ENCODE measurements at places on chromosomes 12 and 14. TPM values are rescaled to one million over a fixed set of nuclear protein-coding genes. Genes with fewer than 3 reads are reported as not detected.

CCDC177 gene
- total RNA-seq: not detected

C12orf54 gene
- total RNA-seq: not detected

IL31 gene
- total RNA-seq: not detected

TSPAN11 gene
- total RNA-seq: 4.6 TPM

SOX5 gene
- 3.9 TPM for total RNA-seq

MYO1H gene
- total RNA-seq: 0.20 TPM

GPR84 gene
- total RNA-seq: not detected

RNASE7 gene
- not detected for total RNA-seq

C12orf43 gene
- 14.4 TPM for total RNA-seq

DNA sequence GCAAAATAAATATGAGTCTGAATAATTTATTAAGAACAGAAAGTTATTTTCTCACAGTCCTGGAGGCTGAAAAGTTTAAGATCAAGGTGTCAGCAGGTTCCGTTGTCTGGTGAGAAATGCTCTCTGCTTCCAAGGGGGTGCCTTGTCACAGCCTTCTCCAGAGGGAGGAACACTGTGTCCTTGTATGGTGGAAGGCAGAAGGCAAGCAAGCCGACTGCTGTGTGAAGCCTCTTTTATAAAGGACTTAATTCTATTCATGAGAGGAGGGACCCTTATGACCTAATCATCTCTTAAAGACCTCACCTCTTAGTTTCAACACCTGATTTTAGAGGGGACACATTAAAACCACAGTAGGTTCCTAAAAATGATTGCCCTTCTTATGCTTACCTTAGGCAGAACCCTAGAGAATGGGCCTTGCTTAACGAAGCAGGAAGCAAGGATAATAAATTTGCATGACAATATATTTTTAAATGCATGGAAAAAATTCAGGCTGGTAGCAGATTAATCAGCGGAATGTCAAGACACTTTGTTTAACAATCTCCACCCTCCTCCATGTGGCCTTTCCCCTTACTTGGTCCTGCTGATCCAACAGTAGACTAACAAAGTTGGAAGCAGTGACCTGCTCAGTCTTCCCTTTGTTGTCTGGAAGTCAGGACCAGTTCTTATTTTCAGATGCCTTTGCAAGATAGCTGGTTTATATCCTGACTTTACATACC lies 154.9 kb downstream of the DYRK2 start:
- no peak for DNase-seq

DNA sequence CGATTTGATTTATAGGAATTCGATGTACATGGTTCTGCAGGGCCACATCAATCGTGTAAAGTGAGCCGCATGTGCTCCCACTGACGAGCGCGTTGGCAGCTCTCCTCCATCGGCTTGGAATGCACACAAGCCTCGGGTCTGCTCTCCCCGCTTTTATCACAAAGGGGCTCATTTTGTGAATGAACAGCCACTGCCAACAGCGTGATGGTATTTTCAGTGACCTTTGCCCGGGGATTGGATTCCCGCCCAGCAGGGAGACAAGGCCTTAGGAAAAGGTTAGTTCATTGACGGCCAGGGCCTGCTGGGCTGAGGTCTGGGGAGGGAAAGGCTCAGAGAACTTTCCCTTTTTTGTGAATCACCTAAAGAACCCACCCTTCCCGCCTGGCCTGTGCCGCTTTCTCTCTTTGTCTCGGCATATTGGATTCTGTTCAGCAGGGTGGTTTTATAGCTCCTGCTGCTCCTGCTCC lies 232.1 kb downstream of the MSRB3 start:
- no peak for DNase-seq

DNA sequence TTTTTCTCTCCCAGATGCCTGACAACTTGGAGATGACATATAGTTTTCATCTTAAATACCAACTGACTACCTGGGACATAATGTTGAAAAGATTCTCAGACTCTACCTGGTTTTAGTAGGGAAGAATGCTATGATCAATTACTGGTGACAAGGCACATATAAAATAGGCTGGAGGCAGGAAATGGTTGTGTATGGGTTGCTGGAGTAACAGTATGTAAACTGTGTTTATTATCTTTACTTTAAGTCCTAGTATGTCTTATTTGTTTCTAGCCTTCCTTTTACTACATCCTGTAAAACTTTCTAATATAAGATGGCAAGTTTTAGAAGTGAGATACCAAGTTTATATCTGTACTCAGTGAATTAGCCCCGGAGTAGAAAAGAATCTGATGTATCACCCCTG lies 98.1 kb downstream of the NUBPL start:
- no peak for DNase-seq

DNA sequence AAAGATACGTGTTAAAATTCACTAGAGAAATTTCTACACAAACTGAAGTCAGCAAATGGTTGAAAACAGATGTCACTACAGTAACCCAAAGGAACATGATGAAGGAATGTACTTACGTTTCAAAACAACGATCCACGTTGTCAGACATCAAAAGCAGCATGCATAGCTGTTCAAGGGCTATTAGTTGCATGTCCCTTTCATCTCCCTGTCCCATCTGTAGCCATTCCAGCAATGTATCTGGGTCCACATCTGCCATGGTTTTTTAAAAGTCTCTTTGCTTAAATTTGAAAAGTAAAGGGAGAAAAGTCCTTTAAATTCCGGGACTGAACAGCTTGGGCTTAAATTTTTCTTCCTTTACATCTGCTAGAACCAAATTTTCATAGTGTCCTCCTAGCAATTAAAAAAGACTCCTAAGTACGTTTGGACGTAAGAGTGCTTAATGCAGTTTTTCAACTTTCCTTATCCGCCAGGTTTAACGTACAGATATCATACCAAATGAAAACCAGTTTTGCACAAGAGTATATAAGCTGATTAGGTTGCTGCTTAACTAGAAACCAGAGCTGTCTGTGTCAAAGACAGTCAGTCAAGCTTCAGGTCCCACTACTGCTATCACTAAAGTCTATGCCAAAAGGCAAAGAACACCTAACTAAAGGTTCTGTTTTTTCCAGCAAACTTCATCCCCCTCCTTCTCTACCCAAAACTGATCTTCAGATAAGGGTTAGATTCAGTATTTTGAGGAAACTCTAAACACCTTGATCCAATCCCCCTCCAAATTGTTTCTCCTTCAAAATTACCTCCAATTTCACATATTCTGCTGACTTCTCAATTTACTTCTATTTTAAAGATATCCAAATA lies 1.7 kb downstream of the HECTD1 start:
- DNase-seq: no peak

GRCh38 chr14:54566410-54567223 lies at the start of gene SAMD4A:
Gene SAMD4A (plus strand): TSS chr14:54567128. CDS start chr14:54567917, 789 bp downstream.
- peak; percentile 82 for DNase-seq

DNA sequence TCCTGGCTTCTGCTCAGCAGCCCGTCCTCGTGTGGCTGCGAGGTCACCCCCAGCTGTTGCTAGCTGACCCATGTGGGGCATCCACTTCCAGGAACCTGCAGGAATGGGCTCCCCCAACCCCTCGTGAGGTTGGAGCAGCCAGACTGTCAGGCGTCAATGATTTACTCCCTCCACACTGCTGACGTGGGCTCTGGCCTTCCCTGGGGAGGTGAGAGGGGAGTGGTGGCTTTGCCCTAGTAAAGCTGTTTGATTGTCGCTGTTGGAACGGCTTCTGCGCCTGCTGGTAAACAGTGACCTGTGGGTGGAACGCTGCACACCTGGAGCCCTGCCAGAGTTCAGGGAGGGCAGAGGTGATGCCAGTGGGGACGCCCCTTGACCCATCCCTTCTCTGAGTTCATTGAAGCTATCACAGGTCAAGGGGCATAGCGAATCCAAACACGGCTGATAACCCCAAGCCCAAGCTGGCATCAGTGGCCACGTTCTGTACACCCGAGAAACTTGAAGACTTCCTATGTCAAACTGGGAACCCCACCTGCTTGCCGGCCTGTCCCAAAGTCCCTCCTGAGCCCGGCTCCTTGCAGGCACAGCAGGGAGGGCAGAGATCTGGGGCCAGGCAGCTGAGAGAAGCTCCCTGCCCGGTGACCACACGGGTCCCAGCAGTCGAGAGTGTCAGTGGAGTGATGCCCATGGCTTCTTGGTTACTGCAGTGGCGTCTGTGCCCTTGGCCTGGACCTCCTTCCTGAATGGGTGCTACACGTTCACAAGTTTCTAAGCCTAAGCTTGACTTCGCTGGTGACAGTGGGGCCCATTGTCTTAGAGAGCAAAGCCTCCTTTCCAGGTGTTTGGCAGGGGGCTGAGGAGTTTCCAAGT lies 2.7 kb downstream of the ASPG start:
- DNase-seq: peak; percentile 89

DNA sequence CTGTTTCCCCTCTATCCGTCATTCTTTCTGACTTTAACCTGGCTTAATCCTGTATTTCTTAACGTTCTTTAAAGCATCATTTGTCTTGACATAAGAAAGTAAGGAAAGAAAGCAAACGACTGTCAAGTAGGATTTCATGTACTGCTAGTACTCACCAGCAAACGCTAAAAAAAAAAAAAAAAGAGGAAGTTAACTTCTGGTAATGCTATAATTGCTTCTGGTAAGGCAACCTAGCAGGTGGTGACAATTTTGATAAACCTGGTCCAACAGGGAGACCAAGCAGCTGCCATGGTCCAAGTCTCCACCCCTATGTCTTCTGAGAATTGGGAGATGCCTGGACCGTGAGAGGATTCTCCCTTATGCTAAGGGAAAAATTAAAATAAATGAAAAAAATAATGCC lies 306.6 kb downstream of the DAD1 start:
- no peak for DNase-seq

DNA sequence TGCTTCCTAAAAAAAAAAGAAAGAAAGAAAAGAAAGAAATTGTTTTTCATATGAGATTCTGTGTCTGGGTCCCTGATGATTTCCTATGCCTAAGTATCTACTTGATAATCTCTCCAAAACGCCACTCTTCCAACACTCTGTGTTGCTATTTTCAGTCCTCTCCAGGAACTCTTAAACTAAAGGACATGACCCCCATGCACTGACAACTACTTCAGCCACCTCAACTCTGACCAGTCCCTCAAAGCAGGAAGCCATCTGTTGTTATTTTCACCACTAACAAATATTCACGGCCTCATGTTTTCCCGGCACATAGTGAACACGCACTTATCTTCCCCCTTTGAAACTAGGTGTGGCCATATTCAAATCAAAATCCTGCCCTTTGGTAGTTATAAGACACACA lies 259.3 kb downstream of the PPFIA2 start:
- DNase-seq: no peak

- DNase-seq: no peak
Observed at GRCh38 chr12:28996688-28997087, 152.4 kb upstream of the FAR2 start.

- no peak for DNase-seq
Observed at GRCh38 chr12:1305063-1305434, 289.3 kb downstream of the FBXL14 start.

DNA sequence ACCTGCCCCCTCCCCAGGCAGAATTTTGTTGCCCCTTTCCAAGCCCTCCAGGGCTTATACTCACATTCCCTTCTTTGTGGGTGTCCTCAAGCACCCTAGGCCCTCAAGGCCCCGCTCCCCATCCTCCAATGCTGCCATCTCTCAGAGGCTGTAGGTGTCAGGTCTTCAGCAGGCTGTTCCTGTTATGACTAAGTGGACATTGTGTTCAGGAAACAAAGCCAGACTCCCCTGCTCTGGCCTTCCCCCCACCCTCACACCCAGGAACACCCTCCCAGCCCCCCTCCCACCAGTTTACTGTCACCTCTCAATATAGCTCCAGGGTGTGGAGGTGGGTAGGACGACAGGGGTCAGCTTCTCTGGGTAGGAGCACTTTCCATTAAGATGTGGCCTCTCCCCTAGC lies 1.4 kb upstream of the MYH6 start:
- no peak for DNase-seq

DNA sequence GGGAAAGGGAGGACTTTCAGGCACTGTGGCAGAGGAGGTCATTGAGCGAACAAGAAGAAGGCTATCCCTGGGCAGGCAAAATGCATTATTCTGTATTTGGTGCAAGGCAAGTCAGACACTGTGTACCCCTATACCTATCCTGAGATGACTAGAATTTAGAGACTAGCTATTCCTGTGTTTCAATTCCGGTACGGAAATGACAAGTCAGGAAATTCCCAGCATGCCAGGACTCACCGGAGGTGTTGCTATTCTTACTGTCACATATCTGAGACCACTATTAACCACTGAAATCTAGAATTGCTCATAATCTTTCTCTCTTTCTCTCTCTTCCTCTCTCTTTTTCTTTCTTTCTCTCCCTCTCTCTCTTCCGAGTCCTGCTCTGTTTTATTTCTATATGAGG lies 297.1 kb downstream of the PDZRN4 start:
- DNase-seq: no peak

DNA sequence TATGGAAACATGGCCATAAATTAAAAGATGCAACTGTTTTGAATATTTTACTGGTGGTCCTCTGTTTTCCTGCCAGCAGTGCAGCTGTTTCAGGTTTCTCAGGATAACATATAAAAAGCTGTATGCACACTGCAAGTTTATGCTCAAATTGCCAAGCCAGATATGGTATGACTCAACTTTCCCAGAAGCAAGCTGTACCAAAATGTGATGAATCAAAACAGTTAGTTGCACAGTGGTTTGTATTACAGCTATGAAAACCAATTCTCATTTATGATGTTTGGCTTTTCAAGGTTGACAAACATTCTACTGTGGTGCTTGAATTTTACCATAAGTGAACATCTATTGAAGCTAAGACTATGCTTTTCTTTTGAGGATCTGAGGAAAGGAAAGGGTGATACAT lies 15.5 kb downstream of the TRMT5 start:
- DNase-seq: no peak

DNA sequence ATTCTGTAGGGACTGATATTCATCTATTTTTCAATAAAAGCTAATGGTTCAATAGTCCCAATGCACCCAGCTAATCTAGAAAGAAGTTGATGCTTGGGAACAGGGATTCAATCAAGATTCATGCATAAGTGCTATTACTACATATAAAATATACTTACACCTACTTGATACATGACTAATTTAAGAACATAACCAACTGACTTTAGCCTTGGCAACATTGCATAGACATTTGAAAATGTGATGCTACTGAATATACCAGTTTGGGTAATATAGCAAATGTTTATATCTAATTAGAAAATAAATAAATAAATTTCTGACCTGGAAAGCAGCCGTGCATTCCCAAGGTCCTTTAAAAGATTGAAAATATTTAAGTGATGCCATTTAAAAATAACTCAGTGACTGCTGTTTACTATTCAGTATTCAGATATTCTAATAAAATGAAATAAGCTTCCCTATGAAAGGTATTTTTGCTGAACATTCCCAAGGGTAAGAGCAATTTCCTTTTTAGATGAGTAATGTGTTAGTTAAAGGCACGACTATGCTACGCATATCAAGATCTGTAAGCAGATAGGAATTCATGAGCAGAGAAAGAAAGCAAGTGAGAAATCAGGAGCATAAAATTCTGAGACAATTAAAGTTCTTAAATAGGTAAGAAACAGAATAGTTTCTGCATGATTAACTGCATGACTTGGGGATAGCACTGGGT lies 160.6 kb upstream of the SYT1 start:
- DNase-seq: no peak

GRCh38 chr12:21292111-21292510 lies 42.6 kb downstream of the SLCO1A2 start:
- no peak for DNase-seq

GRCh38 chr14:20379743-20380142 lies 33.6 kb downstream of the TEP1 start:
- no peak for DNase-seq
